ENCODE measurements at places on chromosomes 4 and X. TPM values are rescaled to one million over a fixed set of nuclear protein-coding genes. Genes with fewer than 3 reads are reported as not detected.

DNA sequence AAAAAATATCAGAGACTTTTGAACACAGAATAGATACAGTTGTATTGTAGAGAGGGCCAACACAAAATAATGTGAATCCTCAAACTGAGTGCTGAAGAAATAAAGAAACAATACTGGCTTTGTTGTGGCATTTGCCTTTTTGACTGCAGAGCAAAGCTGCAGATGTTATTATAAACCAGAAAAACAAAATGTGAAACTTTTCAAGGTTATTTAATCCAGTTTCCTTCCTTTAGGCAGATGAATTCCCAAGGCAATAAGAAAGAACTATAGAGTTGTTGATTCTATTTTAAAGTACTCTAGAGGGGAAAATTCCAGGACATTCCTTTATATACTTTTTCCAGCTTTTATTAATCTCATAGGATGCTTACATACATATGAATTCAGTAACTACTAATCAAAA lies 186.8 kb downstream of the NDST4 start:
- no peak for DNase-seq

DNA sequence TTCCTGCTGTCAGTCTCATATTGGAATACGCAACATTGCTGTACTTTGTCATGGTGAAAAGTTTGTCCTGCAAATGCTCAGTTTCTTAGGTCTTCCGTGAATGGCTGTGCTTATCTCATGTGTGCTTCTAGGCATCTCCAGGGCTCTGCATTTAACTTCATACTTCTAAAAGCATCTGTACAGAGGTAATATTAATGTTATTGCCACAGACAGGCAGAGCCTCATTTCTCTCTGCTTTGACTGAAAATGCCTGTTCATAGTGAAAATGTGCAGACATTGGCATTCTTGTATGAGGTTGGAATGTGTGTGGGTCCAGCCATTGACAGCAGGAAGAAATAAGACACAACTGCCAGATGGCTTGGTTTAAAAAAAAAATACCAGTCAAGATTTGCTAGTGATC lies 140.1 kb upstream of the TTC29 start:
- DNase-seq, result no peak

- no peak for DNase-seq
Observed at GRCh38 chr4:168755598-168756477, 254.2 kb downstream of the CBR4 start.

GRCh38 chr4:141074098-141074878 lies 59.0 kb downstream of the RNF150 start:
- no peak for DNase-seq

DNA sequence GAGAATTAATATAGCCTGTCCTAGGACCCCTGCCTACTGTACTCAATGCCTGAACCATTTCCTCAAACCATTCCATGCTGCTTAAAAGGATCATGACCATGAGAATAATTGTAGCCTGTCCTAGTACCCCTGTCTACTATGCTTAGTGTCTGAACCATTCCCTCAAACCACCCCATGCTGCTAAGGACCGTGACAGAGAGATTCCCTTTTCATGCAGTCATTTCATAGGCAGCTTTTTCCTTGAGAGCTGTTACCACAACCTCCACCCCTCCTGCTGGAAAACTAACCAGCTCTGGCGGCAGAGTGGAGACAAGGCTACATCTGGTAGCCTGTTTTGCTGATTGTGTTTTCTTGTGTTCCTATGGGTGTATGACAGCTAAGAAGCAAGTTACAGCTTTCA lies 174.9 kb upstream of the SMARCAD1 start:
- DNase-seq, result no peak

DNA sequence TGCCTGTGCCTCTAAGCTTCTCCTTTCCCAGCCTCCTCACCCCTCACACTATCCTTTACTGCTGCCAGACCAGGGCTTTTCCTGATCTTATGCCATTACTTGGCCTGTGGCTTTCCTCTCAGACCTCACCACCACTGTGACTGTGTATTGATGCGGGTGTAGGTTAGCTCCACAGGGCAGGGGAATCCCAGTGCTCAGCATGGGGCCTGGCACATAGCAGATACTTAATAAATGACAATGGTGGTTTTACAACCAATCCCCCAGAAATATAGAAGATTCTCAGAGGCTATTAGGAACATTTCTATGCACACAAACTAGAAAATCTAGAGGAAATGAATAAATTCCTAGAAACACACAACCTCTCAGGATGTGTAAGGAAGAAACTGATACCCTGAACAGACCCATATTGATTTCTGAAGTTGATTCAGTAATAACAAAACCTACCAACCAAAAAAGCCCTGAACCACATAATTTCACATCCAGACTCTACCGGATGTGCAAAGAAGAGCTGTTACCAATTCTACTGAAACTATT lies 129.6 kb upstream of the QRFPR start:
- no peak for DNase-seq

DNA sequence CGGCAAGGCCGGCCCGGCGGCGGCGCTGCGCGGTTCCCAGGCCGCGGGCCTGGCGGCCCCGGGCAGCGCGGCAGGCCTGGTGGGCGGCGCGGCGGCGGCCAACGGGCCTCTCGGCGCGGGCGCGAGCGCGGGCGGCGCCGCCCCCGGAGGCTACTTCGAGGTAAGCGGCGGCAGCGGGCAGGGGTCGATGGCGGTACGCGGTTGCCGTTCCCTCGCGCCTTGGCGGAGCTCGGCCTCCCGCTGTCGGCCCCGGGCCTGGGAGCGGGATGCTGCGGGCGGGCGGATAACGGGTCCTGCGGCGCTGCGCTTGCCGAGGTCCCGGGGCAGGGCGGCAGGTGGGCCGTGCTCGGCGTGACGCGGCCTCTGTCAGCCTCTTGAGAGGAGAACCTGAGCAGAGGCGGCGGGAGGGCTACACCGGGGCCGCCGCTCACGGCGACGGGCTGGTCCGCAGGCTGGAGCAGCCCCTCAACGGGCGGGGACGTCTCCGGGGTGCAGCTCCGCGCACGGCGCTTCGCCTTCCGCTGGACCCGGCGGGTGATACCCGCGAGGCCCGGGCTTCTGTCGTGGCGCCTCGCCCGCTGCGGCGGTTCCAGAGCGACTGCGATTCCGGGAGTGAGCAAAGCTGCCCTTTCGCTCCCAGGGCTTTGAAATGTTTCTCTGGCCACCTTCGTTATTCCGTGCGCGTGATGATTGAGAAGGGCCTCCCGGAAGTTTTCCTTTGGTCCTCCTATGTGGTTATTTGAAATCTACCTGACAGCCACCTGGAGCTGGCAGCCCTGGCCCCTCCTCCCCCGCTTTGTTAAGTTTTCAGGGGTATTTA lies 774 bp downstream of the FAM193A start:
- DNase-seq, result peak; percentile 52

- no peak for DNase-seq
Observed at GRCh38 chr4:141810038-141810711, 173.8 kb downstream of the IL15 start.

DNA sequence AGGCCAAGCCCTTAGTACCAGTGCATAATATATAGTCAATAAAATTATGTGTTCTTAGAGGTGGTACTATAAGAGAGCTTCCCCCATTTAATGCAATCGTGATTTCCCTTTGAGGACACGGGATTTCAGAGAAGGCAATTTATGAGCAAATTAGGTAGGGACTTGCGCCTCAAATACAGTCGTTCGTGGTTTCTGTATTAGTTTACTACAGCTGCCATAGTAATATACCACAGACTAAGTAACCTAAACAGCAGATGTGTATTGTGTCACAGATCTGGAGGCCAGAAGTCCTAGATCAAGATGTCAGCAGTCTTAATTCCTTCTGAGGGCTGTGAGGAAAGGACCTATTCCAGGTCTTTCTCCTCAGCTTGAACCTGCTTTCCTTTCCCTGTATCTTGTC lies 1.5 kb upstream of the PUDP start:
- DNase-seq, result no peak

DNA sequence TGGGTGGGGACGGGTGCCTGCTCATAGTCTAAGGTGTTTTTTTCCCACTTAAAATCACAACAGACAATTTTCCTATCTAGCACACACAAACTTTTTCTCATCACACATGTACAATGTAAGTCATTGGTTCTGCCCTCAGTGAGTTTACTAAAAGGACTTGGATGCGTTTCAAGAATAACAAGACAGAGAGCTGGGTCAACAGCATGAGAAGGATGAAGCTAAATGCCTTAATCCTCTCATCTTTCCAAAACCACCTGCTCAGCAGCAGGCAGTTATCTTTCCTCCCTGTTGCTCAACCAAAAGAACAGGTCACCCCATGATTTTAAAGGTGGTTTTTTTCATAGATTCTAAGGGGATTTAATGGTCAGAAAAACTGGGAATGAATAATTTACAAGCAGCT lies 40.1 kb downstream of the OFD1 start:
- no peak for DNase-seq

DNA sequence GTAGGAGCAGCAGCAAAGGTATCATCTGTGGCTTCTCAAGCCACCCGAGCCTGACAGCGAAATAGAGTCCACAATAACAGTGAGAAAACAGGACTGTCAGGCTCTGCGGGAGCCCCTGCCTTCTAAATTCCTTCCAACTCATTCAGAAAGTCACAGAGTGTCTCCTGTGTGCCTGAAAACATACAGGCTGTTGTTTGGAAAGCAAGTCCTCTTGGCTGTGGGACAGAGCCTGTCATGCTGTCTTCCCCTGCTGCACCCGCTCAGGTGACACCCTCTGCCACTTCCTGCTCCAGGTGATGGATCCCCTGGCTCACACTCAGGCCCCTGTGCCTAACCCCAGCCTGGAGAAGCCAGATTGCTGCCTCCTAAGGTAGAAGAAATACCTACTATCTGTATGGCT lies 152.3 kb downstream of the RAB28 start:
- no peak for DNase-seq

DNA sequence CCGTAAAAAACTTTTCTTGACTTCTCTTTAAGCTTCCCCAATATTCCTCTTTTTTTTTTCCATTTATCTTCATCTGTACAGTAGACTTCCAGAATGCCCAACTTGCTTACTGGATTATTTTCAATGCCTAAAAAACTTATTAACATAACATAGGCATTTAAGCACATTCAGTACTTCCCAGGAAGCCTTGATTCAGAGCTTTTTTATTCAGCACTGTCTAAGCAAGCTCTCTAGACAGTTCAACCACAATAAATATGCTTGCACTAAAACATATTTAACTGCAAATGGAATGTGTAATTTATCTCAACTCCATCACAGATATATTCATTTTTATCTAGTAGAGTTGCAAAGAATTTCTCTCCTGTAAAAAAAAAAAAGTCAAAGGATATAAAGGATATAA lies 997.8 kb downstream of the ARAP2 start:
- no peak for DNase-seq

DNA sequence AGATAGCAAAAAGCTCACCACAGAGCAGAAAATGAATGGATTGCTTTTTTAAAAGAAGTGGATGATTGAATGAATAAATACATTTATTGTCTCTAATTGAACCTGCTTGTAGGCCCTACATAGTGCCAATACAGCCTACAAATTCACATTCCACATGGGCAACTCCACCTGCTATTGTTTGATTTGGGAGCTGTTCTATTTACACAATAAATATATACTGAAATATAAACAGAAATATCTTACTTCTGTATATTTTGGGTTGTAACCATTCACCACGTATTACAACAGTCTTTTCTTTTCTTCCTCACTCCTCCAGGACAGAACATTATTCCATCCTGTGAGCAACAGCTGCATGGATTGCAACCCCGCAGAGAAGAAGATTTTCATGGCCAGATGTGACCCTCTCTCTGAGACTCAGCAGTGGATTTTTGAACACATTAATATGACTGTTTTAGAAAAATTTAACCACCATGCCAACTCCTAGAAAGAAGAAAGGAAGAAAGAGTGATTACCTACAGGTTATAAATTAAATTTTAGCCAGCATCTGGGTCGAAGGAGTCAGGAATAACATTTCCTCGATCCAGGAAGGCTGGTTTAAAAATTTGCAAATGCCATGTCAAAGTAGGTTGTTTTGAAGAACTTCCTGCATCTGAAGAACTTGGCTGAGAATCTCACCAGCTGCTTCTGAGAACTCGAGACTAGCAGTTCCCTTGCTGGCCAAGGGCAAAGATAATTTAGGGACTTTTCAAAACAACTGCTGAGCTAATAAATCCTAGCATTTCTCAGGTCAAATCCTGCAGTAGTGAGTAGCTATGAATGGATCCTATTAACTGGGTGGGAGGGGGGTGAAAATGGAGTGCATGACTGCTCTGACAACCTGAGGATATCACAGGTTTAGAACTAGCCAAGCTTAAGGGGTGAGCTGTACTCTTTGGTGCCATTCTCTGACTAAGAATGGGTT lies 128.7 kb upstream of the GALNT7 start:
- DNase-seq, result peak; percentile 81

DNA sequence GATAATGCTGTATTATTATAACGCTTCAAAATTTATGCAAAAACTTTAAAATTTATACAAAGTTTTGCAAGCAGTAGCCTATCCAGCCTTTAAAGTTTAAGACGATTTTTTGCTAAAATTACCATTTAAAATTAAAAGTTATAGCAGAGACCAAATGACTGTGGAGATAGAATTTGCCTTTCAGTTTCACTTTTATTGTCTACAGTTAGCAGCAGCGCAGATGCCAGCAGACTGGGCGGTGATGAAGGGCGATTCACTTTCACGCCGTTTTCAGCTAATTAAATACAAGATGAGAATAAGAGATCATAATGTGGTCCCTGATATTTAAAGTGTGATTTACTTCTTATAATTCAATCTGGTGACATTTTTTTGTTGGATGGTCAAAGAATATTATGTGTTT lies 1381.5 kb upstream of the ADGRL3 start:
- no peak for DNase-seq

DNA sequence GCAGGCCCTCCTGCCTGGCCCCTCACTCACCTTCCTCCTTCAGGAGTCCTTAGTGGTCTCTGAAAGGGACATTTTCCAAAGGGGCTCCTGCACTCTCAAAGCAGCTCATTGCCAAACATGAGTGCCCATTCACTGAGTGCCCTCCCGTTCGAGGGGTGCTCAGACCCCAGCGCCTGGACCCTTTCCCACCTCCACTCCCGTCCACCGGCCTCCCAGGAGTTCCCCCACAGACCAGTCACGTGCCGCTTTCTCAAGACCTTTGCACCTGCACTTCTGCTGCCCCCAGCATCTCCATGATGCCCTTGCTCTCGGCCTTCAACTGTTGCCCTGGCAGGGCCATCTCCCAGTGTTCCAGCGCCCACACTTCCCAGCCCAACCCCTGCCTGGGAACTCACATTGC lies 89.5 kb downstream of the ADRA2C start:
- peak; percentile 18 for DNase-seq

- DNase-seq, result no peak
Observed at GRCh38 chrX:6694221-6694620, 159.3 kb upstream of the VCX3A start.

DNA sequence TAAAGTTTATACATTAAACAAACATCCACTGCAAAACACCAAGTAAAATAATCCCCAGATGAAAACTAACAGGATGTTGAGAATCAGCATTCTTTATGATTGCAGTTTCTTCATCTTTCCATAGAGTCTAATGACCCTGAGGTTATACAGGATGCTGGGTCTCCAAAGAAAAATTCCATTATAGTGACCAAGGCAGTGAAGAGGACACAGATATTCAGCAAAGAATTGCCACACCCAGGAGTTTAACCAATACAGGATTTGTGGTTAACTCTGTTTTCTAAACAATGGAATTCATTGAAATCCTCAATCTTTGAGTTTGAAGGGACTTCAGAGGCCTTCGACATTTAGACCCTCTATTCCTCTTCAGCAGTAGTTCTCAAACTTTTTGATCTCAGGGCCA lies 76.2 kb upstream of the ESX1 start:
- no peak for DNase-seq

The DDIT4L gene
- 0.38 TPM for total RNA-seq

The CTAG2 gene
- not detected for total RNA-seq

The MAGEB3 gene
- not detected for total RNA-seq

The BEND2 gene
- total RNA-seq, result not detected

The PDCL2 gene
- not detected for total RNA-seq

The XKRX gene
- total RNA-seq, result 0.05 TPM

The PPP1R2C gene
- total RNA-seq, result not detected

The PROM1 gene
- 20.4 TPM for total RNA-seq
